ENCODE measurements at places on chromosomes 1 and 21.

DNA sequence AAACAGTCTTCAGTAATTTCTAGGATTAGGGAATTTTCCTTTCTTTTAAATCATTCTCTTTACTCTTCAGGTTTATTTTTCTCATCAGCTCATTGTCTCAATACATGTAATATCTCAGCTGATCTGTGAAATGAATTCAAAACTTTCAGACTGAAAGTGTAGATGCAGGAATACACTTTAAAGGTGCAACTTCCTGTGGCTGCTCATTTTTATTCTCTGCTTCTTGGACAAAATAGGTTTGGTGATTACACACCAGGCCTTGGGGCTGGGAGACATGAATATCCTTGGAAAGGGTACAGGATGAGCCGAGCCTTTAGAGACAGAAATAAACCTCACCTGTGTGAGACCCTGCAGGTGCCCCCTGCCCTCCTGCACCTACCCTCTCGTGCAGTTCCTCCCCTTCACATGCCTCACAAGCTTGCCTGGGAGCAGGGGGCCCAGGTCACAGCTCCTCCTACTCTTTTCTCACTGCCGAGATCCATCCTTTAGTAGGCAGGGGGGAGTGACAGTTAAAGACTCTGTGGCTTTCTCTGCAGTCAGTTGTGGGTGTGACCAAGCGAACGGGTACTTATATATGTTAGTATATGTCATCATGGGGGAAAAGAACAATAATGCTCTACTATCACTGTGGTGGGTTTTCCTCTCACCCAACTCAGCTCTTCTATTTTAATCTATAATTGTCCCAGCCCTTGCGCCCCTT, 23.6 kb downstream of the XCL2 start:
- peak; percentile 25 for DNase-seq

GRCh38 chr1:226674892-226675714, 64.0 kb downstream of the ITPKB start:
- DNase-seq = no peak

GRCh38 chr1:54294887-54295286, 94.9 kb downstream of the MRPL37 start:
- no peak for DNase-seq

GRCh38 chr1:89633248-89633799, 404 bp downstream of the LRRC8C start:
- peak; percentile 56 for DNase-seq

DNA sequence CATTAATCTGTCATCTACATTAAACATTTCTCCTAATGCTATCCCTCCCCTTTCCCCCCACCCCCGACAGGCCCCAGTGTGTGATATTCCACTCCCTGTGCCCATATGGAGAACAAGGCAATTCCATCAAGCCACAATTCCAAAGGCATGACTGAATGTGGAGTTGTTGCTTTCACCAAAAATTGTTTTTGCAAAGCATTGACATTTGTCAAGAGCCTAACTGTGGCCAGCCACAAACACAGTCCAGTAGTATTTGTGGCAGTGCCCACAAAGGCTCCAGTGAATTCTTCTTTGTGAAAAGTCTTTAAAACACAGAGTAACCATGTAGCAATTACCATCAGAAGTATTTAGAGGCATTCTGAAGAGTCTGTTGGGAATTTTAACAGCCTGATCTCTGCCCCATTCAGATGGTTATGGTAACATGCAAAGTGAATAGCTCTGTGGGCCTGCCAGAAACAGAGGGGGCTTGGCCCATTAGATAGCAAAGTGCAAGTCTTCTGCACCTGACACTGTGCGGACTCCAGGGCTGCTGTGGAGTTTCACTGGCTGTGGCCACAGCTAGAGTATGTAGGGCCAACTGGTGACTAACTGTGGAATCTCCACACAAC, 11.6 kb upstream of the LRRC53 start:
- DNase-seq = no peak

GRCh38 chr1:38834937-38835827, 24.4 kb downstream of the RRAGC start:
- DNase-seq = no peak

DNA sequence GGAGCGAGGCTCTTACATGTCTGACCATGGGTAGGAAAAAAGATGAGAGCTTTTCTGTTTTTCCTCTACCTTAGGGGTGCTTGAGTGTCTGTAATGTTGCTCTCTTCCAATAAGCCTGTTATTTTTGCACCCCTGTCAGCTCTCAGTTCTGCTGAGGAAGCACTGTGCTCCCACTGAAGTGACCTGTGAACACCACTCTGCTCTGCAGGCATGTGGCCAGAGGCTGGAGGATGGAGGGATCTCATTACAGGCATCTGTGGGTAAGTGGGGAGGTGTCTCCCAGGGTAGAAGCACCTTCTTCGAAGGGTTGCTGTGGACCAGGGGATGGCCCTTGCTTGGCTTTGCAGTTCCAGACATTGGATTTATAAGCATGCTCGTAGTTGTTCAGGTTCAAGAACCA, 56.8 kb upstream of the RBM15 start:
- no peak for DNase-seq

DNA sequence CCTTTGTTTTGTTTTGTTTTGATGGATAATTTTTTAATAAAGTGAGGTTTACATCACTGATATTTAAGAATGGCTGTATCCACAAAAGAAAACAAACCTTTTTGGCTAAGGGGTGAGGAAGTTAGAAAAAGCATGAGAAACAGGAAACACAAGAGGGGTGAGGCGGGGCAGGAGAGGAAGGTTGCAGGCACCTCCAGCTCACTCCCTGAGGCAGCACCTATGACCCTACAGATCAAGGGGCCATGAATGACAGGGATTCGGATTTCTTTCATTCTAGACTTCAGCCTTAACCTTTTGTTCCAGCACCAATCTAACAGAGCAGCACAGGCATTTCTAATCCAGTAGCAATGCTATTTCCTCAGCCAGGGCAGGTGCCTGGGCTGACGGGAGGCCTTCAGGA, 4.4 kb downstream of the CLCA4 start:
- no peak for DNase-seq

DNA sequence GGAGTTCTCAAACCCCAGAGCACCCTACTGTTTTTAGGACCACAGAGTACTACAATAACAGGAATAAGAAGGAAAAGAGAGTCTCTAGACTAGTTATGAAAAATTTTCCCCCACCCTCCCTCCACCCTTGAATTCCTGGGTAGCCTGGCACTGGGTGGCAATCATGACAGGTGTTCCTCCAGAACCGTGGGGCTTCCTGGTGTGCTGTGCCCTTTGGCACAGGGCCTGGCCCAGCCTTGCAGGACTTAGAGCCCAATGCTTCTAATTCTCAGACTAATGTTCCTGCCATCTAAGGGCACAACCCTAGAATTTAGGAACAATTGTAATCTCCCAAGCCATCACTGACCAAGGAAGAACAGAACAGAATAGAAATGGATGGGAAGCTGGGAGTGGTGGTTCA, 1.5 kb upstream of the CD160 start:
- no peak for DNase-seq

DNA sequence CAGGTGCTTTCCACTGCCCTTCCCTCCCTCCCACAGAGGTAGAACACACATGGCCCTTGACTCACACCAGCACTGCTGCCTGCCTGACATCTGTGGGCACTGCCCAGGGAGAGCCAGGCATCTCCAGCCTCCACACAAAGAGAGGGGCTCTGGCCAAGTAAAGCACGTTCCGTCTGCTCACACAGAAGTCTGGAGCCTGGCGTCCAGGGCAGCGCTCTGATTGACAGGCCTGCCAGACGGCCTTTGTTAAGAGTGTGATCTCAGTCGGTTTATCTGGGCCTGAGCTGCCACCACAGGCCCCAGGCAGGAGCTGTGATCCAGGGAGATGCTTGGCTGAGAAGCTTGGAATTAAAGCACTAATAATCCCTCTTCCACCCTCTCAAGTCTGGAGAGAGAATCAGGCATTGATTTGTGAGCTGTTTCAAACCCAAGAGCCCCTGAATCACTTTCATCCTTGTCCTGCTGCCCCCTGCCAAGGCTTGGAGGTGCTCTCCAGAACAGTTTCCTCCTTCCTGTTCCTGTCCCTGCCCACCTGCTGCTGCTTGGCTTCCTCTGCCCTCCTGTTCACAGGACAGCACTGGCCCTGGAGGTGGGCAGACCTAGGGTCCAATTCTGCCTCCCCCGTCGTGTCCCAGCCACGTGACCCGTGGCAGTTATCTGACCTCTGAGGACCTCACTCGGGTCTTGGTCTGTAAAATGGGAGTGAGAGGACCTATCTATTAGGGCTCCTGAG, 3.7 kb downstream of the DMRTB1 start:
- no peak for DNase-seq

DNA sequence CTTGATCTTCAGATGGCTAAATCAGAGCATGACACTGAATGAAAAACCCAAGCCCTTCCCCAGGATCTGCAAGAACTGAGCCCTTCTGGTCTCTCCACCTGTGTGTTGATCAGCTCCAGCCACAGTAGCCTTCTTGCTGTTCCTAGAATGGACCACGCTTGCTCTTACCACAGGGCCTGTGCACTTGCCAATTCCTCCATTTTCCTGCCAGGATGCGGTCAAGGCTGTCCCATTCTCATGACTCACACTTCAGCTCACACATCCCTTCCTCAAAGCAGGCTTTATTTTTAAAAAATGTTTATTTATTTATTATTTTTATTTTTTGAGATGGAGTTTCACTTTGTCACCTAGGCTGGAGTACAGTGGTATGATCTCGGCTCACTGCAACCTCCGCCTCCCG, 43.6 kb upstream of the GRHL3 start:
- DNase-seq = no peak

DNA sequence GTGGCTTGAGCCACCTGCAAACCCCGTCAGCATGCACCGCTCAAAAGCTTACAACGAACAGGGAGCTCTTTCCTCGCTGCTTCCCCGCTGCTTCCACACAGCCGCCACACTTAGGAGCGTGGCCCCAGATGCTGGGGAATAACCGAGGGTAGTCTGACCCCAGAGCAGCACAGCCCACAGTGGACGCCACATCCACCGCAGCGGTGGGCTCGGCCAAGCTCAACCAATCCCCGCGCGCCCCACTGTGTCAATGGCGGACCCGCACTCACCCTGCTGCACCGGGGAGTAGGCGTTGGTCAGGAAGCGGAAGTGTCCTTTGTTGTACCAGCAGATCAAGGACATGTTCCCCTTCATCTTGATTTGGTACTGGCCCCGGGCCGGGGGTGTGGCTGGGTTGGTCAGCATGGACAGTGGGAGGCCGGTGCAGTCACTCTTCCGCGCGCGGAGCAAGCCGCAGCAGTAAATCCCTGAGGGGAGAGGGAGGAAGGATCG, 93.5 kb downstream of the PGBD5 start:
- DNase-seq = no peak

DNA sequence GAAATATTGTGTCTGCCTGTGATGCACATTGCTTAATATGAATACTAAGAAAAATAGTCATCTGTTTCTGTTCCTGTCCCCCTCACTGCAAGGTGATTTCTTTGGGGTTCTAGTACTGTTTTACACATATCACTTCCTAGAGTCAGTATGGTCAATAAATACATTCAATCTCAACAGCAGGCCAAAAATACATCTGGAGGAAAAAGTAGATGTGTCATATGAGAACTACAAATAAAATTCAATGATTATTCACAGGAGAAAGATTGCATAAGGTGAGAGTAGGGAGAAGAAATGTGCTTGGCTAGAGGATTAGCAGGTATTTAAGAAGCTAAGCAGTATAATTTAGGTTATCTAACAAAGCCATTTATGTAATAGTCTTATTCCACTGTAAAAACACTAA, 45.3 kb upstream of the SAMSN1 start:
- DNase-seq = no peak

GRCh38 chr1:235205687-235206086, 44.6 kb upstream of the RBM34 start:
- DNase-seq = no peak

- DNase-seq = no peak
Observed at GRCh38 chr21:45655124-45655523, 11.6 kb downstream of the PCBP3 start.

DNA sequence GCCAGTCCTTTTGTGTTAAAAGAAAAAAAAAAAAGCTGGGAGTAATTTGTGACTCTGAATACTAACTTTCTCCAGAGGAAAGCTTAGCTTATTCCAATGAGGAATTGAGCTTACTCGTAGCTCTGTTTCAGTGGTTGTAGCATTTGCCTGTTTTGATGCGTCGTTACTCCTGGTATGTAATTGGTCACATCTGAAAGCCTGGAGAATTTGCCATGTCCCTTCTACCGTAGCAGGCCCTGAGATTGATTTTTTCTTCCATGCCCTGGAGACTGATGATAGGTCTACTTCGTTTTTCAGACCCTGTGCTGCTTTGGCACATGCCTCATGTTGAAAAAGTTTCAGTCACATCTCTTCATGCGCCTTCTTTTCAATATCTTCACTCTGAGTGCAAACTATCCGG, 1103.0 kb downstream of the PLA2G4A start:
- DNase-seq = no peak

DNA sequence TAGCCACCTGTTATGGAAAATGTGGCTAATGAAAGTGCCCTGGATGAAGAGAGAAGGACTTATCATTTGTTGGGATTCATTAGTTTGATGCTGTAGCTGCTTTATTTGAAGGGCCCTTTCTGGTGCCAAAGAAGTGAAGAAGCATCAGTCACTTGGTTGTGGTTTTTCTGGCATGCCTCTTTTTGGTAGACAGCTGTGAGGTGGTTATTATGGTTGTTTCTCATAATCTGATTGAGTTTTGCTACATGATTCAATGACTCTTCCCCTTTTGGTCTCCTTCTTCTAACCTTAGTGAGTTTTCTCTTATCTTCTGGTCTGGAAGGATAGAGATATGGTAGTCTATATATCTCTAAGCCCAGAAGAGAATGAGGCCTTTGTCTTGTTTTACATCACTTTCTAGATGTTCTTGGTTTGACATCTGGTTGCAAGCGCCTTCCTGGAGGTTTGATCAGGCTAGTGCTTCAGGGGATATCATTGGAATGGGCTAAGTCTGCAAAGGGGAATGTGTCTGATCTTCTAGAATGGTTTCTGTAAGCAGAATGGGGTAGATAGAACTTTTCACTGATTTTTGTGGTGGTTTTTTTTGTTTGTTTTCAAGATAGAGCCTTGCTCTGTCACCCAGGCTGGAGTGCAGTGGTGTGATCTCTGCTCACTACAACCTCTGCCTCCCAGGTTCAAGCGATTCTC, 26.0 kb downstream of the ARID1A start:
- no peak for DNase-seq

DNA sequence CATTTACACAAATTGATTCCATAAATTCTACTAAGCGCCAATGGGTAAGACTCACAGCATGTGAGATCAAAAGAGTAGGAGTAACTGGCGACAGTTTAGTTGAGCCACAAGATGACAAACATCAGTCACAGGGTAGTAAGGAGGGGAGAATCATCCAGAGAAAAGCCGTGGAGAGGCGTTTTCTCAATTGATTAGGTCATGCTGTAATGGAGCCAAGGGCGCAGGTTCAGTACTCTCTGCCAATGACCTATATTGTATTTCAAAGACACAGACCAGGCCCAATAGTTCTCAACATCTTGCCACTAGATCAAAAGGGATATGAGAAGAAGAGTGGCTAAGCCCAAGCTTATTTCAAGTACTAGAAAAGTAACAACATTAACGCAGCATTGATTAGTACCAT, 467.5 kb downstream of the SMYD3 start:
- DNase-seq = no peak

DNA sequence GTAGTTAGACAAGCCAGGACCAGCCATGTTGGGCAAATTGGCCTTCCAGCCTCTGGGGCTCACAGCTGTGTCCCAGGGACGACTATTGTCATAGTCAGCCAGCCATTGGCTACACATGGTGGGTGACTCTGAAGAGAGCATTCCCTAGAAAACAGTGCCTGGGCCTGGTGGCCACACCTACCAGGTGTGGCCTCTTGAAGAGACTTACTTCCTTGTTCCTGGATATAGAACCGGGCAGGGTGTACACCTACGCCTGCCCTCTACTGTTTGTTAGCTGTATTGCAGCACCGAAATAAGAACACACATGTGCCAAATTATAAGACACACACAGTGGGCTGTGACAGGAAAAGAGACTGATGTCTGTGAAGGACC, 134.6 kb upstream of the ARHGEF16 start:
- peak; percentile 27 for DNase-seq
